Stimulated activated CD4-positive, alpha-beta T cell treated with anti-CD3 and anti-CD28 coated beads, Interleukin-2, amount 100 ng/mL, for 48 hours (primary cell): ENCODE measurements at places on chromosomes 7 and 10.

- DNase-seq, result no peak
Measured at GRCh38 chr7:28291559-28291958, 111.0 kb upstream of the JAZF1 start.

DNA sequence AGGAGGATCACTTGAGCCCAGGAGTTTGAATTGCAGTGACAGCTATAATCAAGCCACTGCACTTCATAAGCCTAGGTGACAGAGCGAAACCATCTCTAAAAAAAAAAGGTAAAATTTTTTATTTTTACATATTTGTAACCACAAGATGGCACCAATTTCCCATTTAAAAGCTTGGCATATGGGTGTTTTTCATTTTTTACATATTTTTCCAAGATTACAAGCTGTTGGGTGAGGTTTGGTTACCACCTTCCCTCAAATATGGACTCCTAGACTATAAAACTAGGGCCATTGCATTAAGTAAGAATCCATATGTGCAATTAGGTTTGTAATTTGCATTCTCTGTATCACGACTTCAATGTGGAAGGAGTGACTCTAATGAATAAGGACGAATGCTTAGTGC, 129.3 kb upstream of the ACBD5 start:
- no peak for DNase-seq

- no peak for DNase-seq
Measured at GRCh38 chr10:6973899-6974298, 393.8 kb upstream of the PRKCQ start.

- no peak for DNase-seq
Measured at GRCh38 chr10:15144788-15145187, 23.7 kb downstream of the NMT2 start.

DNA sequence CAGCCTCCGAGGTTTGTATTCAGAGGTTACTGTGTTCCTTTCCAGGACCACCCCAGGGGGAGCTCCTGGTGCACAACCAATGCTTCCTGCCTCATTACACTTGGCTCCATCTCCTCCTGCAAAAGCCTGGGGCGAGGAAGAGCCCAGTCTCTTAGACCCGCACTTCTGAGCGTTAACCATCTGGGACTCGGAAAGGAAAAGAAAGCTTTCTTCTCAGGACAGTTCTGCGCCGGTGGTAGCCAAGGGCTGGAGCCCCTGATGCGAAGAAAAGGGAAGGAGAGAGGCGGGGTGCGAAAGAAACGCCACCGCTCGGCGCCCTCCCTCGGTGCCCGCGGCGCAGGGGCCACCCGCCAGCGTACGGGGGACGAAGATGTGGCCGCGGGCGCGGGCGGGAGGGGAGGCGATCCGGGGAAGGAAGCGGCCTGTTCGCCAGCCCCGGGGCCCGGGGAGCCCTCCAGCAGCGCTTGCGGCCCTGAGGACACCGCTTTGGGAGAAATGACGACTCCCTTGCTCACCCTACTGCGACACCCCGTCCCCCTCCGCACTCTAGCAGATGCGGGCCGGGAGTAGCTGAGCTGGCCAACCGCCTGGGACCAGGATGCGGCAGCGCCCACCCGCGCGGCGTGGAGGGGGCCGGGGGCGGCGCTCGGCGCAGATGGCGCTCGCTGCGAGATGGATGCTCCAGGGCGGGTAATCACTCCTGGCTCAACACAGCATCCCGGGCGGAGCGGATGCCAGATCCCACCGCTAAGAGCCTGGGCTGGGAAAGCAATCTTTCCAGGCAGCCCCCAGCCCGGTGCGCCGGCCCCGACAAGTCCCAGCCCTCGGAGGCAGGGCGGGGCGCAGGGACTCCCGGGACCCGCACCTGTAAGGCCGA, 1.3 kb downstream of the NRCAM start:
- DNase-seq, result no peak

GRCh38 chr10:129959544-129960480, 4.3 kb downstream of the EBF3 start:
- no peak for DNase-seq
